ENCODE measurements at places on chromosomes 16 and 17. TPM values are rescaled to one million over a fixed set of nuclear protein-coding genes. Genes with fewer than 3 reads are reported as not detected.
A peak's percentile ranks its signal among the peaks of the same experiment; 100 is the strongest.

The MFSD6L gene
- total RNA-seq: not detected

The SLC12A4 gene
- 92.9 TPM for total RNA-seq

The NPIPB13 gene
- 5.7 TPM for total RNA-seq

The CSF3 gene
- total RNA-seq: not detected

The G6PC1 gene
- total RNA-seq: not detected

The HEATR9 gene
- not detected for total RNA-seq

The CA7 gene
- not detected for total RNA-seq

The CHST6 gene
- total RNA-seq: 0.59 TPM

The OTOP3 gene
- not detected for total RNA-seq

The SEPTIN1 gene
- 1.4 TPM for total RNA-seq

The VPS35L gene
- total RNA-seq: 41.4 TPM

The PMFBP1 gene
- 0.42 TPM for total RNA-seq

The NPIPA7 gene
- total RNA-seq: 7.5 TPM

The PPY gene
- not detected for total RNA-seq

The SULT1A4 gene
- 6.9 TPM for total RNA-seq

The OR1A1 gene
- total RNA-seq: not detected

The SCGB1C2 gene
- total RNA-seq: not detected

DNA sequence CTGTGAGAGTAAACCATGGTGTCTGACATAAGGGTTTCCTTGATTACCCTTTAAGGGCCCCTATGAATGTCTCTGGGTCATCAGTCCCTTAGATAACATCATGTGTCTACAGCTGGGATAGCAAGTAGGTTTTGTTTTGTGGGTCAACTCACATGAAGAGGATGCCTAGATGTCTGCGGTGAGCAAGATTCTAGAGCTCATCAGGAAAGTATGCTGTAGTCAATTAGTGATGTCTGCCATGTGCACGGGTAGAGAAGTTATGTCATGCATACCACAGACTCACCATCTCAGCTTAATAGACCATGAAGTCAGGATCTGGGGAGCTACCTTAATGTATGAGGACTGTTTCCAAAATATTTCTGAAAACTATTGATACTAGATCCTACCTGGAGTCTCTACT, 57.5 kb downstream of the CDH13 start:
- no peak for DNase-seq

- DNase-seq: peak; percentile 34
These were observed 20.9 kb upstream of the MPRIP start for GRCh38 chr17:17021194-17021863.

GRCh38 chr16:67234180-67234597, 7.3 kb downstream of the TMEM208 start:
- no peak for DNase-seq

- no peak for DNase-seq
These were observed 31.2 kb downstream of the CDH3 start for GRCh38 chr16:68676113-68676860.

GRCh38 chr16:66662445-66663194, 33.9 kb downstream of the CMTM4 start:
- DNase-seq: peak; percentile 31

- DNase-seq: no peak
These were observed 1.6 kb downstream of the ASIC2 start for GRCh38 chr17:33291248-33292200.

DNA sequence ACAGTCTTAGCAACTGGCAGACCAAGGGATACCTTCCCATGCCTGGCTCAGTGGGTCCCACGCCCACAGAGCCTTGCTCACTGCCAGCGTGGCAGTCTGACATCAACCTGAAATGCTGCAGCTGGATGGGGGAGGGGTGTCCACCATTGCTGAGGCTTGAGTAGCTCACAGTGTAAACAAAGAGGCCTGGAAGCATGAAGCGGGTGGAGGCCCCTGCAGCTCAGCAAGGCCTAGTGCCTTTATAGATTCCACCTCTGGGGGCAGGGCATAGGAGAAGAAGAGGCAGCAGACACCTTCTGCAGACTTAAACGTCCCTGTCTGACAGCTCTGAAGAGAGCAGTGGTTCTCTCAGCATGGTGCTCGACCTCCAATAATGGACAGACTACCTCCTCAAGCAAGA, 263.2 kb downstream of the KIF2B start:
- DNase-seq: no peak

- no peak for DNase-seq
These were observed 984 bp downstream of the CENPV start for GRCh38 chr17:16352303-16352666.

- peak; percentile 36 for DNase-seq
These were observed 26.7 kb downstream of the WNT9B start for GRCh38 chr17:46878055-46878454.

DNA sequence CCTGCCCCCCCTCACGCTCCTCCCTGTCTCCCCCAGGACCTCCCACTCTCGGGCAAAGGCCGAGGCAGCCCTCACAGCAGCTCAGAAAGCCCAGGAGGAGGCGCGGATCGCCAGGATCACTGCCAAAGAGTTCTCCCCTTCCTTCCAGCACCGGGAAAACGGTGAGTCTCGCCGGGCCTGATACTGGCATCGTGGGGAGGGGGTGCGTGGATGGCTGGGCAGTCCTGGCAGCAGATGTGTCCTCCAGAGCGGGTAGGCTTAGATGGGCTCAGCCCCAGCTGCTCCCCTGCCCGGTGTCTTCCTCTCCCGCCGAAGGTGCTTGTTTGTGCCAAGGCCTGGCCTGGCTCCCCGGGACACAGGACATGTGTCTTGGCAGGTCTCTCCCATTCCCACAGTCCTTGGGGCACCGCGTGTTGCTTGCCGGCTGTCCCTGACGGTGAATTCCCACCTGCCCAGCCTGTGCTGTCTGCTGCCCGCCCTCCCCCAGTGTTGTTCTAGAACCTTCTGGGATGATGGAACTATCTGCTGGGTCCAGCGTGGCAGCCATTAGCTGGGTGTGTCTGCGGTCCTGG, 81.6 kb downstream of the KLHDC4 start:
- no peak for DNase-seq

- no peak for DNase-seq
These were observed 17.7 kb downstream of the FOXL1 start for GRCh38 chr16:86595983-86596605.

- no peak for DNase-seq
These were observed 37.8 kb downstream of the YPEL2 start for GRCh38 chr17:59369031-59369975.

DNA sequence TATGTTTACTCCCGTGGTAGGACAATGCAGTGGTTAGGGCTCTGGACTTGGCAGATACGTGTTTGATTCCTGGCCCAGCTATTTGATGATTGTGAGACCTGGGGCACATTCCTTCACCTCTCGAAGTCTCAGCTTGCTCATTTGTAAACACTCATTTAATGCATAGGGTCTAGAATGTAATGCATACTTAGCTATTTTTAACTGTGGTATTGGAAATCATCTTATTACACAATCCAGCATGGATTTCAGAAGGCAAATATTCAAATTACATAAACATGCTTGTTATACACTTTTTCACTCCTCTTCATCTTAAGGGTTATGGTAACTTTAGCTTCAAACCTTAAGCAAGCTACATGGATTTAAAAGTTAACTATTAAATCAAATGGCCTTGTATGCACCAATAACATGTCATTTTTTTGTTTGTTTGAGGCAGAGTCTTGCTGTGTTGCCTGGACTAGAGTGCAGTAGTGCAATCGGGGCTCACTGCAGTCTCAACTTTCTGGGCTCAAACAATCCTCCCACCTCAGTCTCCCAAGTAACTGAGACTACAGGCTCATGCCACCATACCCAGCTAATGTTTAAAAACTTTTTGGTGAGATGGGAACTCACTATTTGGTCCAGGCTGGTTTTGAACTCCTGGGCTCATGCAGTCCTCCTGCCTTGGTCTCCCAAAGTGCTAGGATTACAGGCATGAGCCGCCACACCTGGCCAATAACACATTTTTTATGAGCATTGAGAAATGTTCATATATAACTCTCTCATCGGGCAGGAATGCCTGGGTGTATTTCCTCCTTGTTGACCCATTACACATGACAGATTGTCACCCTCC, 52.5 kb downstream of the VAT1L start:
- no peak for DNase-seq

- DNase-seq: no peak
These were observed 416 bp downstream of the METTL26 start for GRCh38 chr16:635573-636205.

DNA sequence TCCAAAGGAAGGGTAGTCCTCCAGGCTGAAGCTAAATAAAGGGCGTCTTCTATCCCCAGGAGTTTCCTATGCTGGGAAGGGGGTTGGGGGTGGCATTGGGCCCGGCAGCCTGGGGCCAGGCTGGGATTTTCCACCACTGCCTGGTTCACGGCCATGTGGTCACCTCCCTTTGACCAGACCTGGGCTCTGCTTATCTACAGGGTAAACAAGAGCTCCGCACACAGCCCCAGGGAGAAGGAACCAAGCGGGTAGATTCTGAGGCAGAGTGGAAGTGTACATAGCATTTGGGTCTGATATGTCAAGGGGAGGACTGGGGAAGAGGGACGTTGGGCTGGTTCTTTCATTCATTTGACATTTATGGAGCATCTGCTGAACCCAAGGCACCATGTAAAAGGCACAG, 27.2 kb upstream of the TMEM220 start:
- no peak for DNase-seq

GRCh38 chr16:87690911-87691685, 74.7 kb downstream of the KLHDC4 start:
- DNase-seq: no peak

DNA sequence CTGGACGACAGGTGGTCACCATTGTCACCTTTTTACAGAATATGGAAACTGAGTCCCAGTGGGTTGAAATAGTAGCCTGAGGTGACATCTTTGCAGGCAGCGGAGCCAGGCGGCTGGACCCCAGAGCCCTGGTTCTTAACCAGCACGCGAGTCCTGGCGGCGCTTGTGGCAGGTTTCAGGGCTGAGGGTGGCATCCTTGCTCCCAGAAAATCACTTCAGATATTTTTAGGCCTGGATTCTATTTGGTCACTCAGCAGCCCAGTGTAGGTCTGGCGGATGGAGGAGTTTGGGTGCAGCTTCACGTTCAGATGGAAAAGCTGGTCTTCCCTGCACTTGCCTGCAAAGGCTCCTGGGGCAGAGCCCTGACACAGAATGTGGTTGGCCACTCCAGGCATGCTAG, 354.0 kb downstream of the SNX29 start:
- DNase-seq: no peak

GRCh38 chr17:72297326-72298115, 176.7 kb downstream of the SOX9 start:
- DNase-seq: peak; percentile 57

GRCh38 chr17:77416105-77416713, 275.4 kb downstream of the SEC14L1 start:
- no peak for DNase-seq

DNA sequence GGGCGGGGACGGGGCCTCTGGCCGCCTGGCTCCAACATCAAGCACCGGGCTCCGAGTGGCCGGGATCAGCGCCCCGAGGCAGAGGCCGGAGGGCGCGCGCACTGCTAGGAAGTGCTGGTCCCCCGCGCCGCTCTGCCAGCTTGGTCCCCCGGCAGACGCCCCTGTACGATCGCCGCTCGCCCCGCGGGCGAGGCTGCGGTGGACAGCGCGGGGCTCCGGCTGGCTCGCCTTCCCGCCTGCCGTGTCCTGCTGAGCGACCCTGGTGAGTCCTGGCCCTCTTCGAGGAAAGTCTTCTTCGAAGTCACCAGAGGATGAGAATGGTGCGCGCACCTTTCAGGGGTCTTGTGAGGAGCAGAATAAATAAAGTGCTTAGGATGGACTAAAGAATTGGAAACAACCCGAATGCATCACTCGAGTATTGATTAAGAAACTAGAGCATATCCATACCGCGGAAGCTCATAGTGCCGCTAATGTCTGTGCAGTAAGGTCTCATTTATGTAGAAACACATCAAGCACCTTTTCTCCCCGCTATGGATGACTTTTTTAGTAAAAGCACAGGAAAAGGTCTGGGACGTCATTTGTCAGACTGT, 392 bp downstream of the ZNF213 start:
- DNase-seq: no peak

GRCh38 chr16:69717066-69717465, 9.3 kb downstream of the NQO1 start:
- no peak for DNase-seq

DNA sequence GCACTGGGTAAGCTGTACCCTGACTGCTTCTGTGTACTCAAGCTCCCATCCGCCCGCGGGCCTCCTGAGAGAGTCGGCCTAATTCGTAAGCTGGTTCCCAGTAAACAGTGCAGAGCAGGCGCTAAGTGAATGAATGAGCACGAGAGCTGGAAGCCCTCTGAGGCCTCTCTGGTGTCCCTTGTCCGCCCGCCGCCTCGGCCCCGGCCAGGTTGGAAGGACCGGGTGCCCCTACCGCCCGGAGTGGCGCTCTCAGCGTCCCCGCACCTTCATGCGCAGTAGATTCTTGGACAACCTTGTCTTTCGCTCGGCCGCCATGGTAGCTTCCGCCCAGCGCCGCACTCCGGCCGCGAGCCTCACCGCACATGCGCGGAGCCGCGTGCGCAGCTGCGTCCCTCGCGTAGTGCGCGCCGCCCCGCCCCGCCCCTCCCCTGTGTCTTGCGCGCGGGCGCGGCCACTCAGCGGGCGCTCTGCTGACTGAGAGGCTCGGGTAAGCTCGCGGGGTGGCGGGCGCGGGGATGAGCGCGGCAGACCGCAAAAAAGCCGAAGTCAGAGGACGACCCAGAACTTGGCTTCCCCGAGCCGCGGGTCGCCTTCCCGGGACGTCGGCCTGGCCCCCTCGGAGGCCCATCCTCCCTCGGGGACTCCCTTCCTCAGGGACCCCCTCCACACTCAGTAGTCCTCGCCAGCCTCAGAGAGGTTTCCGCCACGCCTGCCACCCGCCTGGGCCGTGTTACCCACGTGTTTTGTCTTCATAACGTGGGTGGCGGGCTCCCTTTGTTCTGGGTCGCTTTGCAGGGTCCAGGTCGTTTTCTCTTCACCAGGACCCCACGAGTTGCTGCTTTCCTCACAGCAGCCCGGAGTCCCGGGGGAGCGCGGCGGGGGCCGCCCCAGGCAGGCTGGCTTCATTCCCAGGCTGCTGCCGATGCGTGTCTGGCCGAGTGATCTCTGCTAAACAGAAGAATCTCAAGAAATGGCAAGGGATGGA, at the start of gene MPHOSPH6:
MPHOSPH6 (minus strand) TSS at position 364 of the 985 bp plus-strand sequence; CDS start at position 315, 49 bp downstream.
- peak; percentile 82 for DNase-seq

GRCh38 chr17:50221864-50222545, 20.6 kb upstream of the COL1A1 start:
- no peak for DNase-seq

- DNase-seq: no peak
These were observed 26.9 kb upstream of the COX10 start for GRCh38 chr17:14042411-14042810.

GRCh38 chr16:879461-879861, 78.9 kb upstream of the GNG13 start:
- DNase-seq: no peak

GRCh38 chr16:80233097-80233835, 307.5 kb upstream of the DYNLRB2 start:
- no peak for DNase-seq

All from tibial nerve (tissue), 4 donors.